CD4-positive, alpha-beta T cell treated with Interleukin-12 subunit alpha and Interleukin-12 subunit beta, for 1 hour (primary cell): ENCODE measurements at places on chromosomes 13 and 19.

- no peak for DNase-seq
These were observed 27.0 kb downstream of the MTRF1 start for GRCh38 chr13:41236369-41236768.

GRCh38 chr19:17797424-17798201 lies 2.7 kb downstream of the B3GNT3 start:
- no peak for DNase-seq

DNA sequence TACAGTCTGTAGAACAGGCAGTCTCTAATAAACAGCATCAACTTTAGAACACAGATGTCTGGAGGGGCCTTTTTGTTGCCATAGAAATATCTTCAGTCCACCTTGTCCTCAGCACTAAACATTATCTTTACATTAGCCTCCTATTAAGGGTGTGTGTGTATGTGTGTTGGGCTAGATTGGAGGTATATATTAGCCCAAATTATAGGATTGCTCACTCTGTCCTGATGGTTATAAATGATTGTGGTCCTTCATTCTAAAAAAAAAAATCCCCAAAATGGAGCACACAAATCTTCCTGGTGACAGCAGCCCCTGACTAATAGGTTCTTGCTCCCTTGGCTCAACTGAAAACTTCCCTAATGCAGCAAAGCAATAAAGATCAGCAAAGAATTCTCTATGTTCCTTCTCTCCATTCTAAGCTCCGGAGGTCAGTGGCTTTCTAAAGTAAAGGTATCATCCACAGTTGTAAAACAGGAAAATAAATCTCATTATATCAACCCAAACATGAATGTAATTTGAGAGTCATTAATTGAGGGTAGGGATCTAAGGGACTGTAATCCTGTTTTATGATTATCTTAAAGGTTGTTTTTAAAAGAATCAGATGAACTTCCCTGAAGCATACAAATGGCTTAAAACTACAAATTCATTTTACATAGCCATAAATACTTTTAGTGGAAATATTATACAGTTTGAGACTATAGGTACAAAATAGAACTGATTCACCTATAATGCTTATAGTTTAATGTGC lies 232.7 kb downstream of the KLF12 start:
- DNase-seq = no peak

DNA sequence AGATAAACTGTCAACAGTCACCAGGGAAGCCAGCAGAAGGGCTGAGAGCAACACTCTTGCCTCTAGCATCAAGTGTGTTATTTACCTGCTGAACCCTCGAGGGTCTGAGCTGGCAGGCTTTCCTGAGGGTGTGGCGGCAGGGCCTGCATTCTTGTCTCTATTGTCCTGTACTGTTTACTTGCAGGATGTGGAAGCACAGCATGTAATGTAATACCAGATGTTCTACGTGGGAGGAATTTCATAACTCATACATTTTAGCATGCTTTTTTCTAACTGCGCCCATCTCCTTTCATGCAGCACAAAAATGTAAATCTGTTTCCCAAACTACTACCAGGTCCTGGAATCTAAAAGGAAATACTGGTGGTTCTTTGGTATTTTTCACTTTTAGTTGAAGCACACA lies 153.1 kb downstream of the RGCC start:
- no peak for DNase-seq

DNA sequence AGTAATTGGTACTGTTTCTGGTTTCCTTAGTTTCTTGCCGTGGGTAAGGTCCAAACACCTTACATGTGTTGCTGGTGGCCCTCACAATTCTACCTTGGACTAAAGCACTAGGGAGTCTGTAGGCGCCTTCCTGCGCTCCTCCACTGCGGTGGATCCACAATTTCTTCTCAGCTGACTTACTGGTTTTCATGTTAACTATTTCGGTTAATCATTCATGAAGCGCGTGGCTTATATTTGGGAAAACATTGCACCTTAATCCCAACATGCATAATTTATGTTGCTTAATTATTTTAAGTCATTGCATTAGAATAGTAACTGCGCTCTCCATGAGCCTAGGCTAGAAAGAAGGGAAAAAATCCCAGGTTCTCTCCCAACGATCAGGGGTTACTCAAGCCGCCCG lies 37.7 kb downstream of the ARHGEF7 start:
- DNase-seq = no peak

DNA sequence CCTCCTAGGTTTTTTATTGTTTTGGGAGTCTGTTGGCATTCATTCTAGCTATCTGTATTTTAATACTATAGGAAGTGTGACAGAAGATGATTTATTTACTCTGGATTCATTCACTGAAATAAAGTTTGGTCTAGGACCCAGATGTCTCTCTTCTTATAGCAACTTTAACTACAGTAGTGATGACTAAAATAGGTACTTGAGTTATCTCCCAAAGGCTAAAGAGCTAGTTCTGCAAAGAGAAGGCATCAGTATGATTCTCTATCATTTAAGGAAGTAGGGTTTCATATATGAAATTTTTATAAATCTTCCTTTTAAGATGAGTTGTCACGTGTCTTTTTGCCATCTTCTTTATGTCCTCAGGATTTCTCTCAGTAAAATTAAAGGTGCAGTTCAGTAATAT lies 507.4 kb downstream of the KCTD12 start:
- DNase-seq = no peak

- DNase-seq = no peak
These were observed 74.7 kb downstream of the KLF5 start for GRCh38 chr13:73133531-73133930.

GRCh38 chr19:6458695-6459261 lies 814 bp downstream of the SLC25A23 start:
- DNase-seq = no peak

DNA sequence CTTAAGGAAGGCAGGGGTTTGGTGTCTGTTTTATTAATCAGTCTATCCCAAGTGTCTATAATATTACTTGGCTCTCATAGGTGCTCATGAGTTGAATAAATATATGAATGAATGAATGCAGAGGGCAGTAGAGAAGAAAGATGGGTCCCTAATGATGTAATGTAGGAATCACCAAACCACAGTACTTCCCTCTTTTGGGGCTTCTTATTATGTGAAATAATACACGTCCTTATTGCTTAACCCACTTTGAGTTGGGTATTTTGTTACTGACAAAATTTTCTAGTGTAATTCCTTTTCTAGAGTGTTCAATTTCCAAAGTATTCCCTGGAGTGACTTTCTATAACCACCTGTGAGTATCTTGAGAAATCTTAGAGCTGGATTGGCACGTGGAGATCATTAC lies 13.2 kb downstream of the KLK5 start:
- no peak for DNase-seq

GRCh38 chr13:40124633-40125015 lies 469.2 kb downstream of the COG6 start:
- DNase-seq = no peak

DNA sequence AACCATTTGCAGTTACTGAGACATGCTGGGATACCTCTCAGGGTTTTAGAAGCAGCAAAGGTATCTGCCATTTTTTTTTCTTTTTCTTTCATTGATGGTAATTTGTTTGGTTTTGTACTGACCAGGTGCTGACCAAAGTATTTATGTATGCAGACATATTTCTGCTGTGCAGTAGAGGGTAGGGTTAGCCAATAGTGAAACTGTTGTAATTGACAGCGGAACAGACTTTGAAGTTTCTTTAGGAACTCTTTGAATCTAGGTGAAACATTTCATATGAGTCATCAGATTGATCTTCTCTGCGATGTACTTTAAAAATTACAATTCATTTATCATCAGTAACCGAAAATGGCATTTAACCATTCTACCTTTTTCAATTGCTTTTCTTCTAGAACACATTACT lies 63.0 kb downstream of the ITGBL1 start:
- peak; percentile 5 for DNase-seq

GRCh38 chr19:29507081-29507860 lies 18.5 kb upstream of the VSTM2B start:
- no peak for DNase-seq

- no peak for DNase-seq
These were observed 87.6 kb downstream of the MYCBP2 start for GRCh38 chr13:77239312-77239711.
